HCEC 1CT (cell line): ENCODE measurements at places on chromosomes 13 and 19.

DNA sequence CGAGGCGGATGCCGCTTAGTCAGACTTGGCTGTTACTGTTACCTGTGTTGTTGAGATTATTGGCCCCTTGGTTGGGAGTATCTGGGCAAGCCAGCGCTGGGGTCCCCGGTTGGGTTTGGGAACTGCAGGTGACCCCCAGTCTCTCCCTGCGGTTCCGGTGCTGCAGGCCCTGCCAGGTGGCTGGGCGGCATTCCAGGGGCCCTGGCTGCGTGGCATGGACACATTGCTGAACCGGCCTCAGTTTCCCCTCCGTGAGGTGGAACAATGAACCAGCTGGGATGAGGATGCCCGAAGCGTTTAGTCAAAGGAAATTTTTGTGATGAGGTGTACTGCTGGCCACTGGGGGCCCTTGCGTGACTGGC lies 538 bp downstream of the B3GNT3 start:
- no peak for DNase-seq

GRCh38 chr13:98521461-98522247 lies 55.3 kb downstream of the STK24 start:
- no peak for DNase-seq

DNA sequence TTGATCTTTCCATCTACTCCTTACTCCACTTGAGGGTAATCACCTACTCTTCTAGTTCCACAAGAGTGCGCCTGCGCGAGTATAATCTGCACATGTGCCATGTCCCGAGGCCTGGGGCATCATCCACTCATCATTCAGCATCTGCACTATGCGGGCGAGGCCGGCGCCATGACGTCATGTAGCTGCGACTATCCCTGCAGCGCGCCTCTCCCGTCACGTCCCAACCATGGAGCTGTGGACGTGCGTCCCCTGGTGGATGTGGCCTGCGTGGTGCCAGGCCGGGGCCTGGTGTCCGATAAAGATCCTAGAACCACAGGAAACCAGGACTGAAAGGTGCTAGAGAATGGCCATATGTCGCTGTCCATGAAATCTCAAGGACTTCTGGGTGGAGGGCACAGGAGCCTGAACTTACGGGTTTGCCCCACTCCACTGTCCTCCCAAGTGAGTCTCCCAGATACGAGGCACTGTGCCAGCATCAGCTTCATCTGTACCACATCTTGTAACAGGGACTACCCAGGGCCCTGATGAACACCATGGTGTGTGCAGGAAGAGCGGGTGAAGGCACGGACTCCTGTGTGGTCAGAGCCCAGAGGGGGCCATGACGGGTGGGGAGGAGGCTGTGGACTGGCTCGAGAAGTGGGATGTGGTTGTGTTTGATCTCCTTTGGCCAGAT lies 2.7 kb upstream of the KLK2 start:
- no peak for DNase-seq

DNA sequence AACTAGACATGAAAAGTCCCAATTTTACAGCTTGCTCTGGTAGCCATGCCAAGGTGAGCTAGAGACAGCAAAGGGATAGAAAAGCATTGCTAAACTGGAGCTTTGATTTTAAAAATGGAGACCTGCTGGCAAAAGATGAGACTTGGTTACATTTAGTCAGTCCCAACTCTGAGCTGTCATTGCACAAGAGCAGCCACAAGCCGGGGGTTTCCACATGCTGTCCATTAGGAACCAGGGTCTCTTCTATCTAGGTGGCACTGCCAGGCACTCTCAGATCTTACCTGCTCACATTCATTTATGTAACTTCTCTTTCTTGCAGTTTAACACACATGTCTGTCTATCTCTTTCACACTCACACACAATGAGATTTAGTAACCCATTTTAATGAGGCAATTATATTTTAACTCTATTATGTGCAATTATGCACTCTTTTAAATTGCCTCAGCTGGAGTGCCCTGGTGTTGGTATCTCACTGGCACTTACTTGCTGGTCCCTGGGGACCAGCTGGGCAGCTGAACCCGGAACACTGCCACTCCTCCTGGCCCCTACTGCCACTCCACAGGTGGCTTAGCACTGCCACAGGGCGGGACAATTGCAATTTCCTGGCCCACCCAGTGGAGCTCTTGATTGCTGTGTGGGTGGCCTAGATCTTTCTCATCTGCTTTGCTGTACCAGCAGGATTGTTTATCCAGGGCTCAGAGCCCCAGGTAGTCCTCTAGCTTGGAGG lies 112.5 kb downstream of the COG6 start:
- no peak for DNase-seq

GRCh38 chr13:112362021-112362420 lies 14.1 kb upstream of the SPACA7 start:
- DNase-seq = no peak

GRCh38 chr13:24050796-24051715 lies 109.5 kb upstream of the SPATA13 start:
- DNase-seq = no peak

GRCh38 chr19:13017306-13018034 lies 22.2 kb downstream of the NFIX start:
- no peak for DNase-seq

DNA sequence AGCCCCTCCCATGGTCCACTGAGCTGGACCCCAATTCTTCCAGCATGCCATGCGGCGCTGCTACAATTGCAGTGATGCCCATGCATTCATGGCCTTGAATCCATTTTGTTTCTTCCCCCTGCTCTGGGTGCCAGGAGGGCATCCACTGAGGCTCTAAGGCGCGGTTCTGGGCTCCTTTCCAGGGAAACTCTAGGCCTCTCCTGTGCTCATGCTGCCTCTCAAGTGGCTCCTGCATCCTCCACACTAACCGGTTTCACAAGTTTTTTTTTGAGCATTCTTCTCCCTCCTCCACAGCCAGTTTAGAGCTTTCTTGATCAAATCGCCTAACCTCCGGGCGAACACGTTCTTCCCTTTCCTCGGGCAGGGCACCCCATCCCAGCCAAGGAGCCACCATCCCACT lies 69.1 kb upstream of the FLT1 start:
- DNase-seq = no peak

DNA sequence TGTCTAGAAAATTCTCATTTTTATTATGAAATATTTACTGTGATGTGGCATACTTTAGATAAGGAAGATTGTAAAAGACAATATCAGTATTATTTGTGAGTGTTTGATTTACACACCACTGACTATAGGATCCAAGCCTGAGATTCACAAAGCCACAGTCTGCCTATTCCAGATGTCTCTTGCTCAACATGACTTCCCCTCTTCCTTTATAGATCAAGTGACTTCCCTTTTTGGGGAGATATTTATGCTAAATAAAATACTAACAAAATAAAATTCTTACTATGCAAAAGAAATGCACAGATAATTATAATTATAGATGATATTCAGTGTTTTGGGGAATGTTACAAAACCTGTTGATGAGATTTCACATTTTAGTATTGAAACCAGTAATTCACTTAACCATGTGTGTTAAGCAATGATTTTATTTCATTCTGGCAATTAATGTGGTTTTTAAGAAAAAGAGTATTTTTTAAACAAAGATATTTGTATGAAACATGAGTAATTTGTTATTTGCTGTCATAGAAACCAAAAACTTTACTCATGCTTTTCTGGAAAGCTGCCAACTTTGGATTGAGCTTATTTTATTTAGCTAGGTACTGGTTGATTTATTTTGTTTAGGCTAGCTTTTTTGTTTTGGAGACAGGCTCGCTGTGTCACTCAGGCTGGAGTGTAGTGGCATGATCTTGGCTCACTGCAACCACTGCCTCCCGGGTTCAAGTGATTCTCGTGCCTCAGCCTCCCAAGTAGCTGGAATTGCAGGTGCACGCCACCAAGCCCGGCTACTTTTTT lies 13.7 kb upstream of the GPR183 start:
- DNase-seq = peak; percentile 89

DNA sequence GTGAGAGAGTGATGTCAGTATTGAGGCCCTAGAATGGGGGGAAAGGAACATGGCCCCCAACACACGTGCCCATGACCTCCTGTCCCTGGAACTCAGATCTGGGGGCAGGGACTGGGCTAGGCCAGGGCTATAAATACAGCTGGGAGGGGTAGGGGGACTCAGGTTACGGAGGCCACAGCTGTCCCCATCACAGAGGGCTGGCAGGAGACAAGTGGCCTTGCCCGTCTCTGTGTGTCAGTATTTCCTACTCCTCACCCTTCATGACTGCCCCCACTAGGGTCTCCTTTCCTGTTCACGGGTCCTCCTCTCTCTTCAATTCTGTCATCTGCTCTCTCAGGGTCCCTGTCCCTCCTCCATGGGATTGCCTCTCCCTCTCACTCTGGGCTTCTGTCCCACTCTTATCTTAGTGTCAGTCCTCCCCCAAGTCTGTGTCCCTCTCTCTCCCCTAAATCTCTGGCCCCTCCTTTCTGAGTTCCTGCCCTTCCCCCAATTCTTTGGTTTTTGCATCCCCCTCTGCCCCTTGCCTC lies 687 bp upstream of the HRC start:
- DNase-seq = no peak

DNA sequence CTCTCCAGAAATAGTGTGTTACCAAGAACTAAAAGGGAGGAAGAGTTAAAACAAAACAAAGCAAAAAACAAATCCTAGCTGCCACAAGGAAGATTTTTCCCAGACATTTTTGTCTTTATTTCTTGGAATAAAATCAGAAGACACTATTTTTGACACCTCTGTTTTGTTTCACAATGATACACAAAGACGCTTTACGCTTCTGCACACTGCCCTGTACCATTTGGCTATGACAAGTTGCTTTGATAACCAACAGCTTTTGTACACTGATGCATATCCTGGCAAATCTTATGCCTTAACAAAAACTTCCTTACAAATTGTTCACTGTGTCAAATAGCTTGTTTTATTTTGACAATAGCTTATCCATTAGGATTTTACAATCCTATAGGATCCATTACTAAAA lies 103.5 kb upstream of the RAP2A start:
- DNase-seq = no peak

GRCh38 chr13:97215325-97215724 lies 6.8 kb upstream of the MBNL2 start:
- DNase-seq = no peak

GRCh38 chr19:54257116-54257480 lies at the start of gene LILRB5:
Gene LILRB5, minus strand, starts transcription at chr19:54257273. Its CDS starts 80 bp downstream, at chr19:54257193.
- no peak for DNase-seq

GRCh38 chr13:42874221-42874620 lies 92.8 kb downstream of the FAM216B start:
- DNase-seq = no peak

- peak; percentile 56 for DNase-seq
Observed at GRCh38 chr13:89925107-89925506, 1422.4 kb upstream of the MIR17HG start.

GRCh38 chr13:62209529-62209928 lies 793.9 kb upstream of the PCDH20 start:
- no peak for DNase-seq

GRCh38 chr19:30810726-30811125 lies 438.5 kb downstream of the ZNF536 start:
- DNase-seq = no peak

DNA sequence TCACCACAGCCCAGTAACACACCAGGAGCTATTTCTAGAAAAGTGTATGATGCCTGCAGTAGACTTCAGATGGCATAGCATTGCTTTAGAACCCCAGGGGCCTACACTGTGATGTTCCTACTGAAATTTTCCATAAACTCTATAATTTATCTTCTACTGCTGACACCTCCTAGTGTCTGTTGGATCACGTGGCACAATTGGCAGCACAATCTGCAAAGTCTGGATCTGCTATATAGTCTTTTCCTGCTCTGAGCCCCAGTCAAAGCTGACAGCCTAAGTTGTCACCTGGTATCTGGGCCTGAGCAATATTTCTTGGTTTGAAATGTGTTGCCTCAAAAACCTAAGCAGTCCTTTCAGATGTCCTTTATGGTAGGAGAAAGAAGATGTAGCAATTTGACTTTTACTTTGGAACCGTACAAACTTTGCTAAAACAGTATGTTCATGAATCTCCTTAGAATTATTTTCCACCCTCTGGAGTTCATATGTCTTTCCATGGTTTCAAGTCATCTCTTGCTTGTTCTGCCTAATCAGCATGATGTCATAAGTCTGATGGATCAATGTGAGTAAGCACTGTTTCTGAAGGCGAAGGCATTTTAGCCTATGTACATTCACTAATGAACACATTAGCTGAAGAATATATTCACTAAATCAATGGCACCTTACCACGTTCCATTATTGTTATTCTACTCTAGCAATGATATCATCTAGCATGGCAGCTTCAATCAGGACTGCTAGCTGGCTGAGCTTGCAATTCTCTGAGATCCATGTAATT lies 536.5 kb upstream of the NBEA start:
- no peak for DNase-seq

GRCh38 chr13:40981361-40981760 lies 37.8 kb downstream of the ELF1 start:
- no peak for DNase-seq

DNA sequence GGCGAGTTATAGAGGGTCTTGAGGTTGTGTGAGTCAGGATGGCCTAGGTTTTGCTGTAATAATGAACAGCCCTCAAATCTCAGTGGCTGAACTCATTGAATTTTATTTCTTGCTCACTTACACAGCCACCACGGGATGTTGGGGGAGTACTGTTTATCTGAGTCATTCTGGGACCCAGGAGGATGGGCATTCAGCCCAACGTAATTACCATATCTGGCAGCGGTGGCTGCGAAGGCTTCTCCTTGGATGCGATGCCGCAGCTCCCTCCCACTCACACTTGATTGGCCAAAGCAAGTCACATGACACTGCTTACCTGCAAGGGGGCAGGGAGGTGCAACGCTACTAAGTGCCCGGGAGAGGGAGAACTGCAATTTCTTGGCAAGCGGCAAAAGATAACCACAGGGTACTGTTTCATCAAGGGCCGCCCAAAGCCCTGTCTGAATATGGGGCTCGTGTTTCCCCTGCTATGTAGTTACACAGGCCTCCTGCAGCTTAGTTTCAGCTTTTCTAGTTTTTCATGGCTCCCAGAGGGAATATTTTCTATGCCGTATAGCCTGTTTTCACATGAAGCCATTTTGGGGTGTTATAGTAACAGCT lies 19.9 kb downstream of the ZSWIM9 start:
- no peak for DNase-seq

- DNase-seq = no peak
Observed at GRCh38 chr13:50855681-50856080, 12.2 kb upstream of the DLEU7 start.

DNA sequence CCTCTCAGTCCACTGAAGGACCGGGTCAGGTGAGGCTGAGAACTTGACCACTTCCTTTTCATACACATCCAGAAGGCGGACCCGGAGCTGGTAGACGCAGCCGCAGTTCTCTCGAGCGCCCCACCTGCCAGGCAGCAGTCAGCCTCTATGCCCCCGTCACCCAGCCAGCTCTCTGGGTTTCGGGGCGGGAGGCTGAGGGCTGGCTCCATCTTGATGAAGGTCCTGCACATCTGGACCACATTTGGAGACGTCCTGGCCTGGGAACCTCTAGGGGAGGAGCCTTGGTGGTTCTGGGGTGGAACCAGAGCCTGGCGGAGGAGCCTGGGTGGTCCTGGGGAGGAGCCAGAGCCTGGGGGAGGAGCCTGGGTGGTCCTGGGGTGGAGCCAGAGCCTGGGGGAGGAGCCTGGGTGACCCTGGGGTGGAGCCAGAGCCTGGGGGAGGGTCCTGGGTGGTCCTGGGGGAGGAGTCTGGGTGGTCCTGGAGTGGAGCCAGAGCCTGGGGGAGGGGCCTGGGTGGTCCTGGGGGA lies 14.3 kb downstream of the MRPS12 start:
- DNase-seq = no peak

- DNase-seq = no peak
Observed at GRCh38 chr13:94263038-94263437, 216.4 kb downstream of the DCT start.
